ENCODE measurements at places on chromosomes 16 and 17.

GRCh38 chr16:78743556-78743955 is 644.1 kb downstream of the WWOX start:
- DNase-seq, result no peak

DNA sequence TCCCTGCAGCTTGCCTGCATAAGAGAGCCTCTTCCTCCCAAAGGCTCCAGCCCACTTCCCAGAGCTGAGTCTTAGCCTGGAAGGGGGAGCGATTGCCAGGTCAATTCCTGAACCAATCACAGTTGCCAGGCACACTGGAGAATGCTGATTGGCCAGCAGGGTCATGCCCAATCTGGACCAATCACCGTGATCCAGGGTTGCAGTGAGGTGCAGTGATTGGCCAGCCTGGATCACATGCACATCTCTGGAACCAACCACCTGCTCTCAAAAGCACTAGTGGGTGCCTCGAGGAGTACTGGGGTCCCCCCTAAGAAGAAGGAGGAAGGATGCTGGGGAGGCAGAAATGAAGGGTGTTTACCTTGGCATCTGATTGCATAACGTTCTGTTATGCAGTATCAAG is 18.4 kb downstream of the NAGPA start:
- DNase-seq, result no peak

DNA sequence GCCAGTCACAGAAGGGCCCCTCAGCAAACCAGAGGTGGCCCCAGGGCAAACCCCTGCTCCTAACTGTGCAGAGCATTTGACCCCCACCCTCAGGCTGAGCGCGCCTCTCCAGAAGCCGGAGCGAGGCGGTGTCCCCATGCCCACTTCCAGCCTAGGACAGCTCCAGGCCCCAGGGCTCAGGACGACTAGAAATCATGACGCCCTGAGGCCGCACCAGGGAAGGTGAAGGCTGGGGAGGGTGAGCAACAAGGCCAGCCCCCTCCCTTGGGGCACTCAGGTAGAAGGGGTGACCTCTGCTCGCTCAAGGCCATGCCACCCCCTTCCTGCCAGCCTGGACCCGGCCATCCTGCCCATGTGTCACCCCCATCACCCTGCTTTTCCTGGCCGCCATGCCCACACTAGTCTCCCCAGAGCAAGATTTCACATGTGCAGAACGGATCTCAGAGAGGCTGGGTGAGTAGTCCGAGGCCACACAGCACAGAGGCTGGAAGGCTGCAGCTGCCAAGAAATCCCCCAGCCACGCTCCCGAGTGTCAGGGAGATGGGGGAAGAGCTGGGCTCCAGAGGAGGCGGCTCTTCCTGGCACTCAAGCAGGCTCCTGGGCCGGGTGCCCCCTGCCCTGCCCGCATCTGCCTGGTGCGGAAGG is 2.1 kb upstream of the PVALEF start:
- DNase-seq, result no peak

DNA sequence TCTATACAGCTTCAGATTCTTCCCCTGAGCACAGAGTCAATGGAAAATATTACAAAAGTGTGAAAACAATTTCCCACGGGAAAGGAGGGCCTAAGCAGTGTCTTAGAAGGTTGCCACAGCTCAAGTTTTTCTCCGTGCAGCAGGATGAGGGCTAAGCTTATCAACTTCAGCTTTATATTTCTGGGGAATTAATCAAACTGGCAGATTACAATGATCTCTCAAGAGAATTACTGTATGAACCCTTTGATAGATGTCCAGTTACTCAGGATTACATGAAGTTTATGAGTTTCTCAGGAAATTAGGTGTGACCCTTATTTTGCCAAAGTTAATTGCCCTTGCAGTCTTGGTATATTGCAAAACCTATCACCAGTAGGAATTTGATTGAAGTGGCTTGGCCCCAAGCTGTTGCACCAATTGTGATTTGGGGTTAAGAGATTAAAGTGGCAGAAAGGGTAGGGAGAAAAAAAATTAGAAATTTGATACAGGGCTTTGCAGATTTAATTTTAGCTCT is 298.4 kb downstream of the MAP2K6 start:
- no peak for DNase-seq

DNA sequence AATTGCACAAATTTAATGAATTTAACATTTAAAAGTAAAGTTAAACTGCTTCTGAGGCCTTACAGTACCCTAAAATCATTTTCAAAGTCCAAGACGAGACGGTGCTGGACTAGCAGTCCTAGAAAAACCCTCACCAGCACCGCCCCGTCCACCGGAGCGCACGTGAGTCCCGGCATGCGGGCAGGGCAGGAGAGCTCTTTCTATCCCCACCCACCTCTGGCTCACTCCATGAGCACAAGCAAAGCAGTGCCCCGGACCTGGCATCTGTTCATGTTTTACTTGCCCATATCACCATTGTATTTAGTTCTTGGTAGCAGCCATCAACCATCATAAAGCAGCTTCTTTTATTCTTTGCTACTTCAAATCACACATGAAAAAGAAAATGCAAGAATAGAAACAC is 41.7 kb downstream of the ANKRD11 start:
- no peak for DNase-seq

DNA sequence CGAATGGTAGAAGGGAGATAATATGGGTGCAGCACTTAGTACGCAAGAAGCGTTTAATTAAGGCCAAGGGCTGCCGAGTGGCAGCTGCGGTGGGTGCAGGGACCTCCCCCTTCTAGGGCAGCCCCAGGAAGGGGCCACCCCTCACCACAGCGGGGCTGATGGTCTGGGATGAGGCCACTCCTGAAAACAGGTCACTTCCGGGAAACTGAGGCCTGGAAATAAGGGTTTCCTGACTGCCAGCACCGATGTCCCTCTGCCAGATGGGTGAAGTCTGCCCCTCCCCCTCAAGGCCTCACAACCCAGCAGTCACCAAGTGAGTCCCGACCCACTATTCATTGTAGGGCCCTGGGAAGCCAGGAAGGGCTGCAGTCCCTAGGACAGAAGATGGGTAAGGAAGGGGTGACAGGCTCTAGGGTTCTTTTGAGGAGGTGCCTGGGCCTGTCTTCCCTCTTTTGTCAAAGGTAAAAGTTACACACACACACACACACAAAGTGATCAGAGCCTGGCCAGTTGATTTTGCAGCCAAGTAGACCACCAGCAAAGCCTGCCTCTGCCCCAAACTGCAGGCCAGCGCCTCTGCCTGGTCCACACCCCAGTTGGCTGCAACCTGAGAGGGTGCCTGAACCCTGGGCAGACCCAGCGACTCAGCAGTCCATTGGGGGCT is 12.5 kb downstream of the SREBF1 start:
- no peak for DNase-seq

- no peak for DNase-seq
Measured at GRCh38 chr17:82200743-82201497, 11.7 kb downstream of the CCDC57 start.

- no peak for DNase-seq
Measured at GRCh38 chr16:84950906-84951305, 60.4 kb downstream of the ZDHHC7 start.

GRCh38 chr17:78224231-78225087 is 7.0 kb upstream of the TMEM235 start:
- DNase-seq, result no peak

- DNase-seq, result no peak
Measured at GRCh38 chr17:50661795-50662391, 27.2 kb downstream of the ABCC3 start.

DNA sequence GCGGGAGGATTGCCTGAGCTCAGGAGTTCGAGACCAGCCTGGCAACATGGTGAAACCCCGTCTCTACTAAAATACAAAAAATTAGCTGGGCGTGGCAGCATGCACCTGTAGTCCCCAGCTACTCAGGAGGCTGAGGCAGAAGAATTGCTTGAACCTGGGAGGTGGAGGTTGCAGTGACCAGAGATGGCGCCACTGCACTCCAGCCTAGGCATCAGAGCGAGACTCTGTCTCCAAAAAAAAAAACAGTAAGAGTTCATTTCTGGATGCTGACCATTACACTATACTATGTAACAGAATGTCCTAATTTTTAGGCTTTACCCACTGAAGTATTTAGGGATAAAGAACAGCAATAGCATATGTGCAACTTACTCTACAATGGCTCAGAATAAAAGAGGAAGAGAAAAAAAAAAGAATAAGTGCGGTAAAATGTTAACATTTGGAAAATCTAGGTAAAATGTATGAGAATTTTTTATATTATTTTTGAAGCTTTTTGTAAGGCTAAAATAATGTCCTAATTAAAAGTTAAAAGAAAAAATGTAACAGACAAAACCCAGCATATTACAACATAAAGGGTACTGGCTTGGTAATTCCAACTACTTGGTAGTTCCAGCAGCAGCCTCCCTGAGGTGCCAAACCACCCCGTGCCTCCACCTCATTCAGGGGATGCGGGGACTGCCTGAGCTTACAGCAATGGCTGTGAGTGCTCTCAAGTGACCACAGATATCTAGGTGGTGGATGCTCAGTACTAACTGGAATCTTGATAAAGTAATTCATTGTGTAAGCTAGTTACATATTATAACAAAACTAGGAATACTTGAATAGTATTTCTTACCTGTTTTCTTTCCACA is 10.9 kb downstream of the COPS3 start:
- DNase-seq, result no peak

DNA sequence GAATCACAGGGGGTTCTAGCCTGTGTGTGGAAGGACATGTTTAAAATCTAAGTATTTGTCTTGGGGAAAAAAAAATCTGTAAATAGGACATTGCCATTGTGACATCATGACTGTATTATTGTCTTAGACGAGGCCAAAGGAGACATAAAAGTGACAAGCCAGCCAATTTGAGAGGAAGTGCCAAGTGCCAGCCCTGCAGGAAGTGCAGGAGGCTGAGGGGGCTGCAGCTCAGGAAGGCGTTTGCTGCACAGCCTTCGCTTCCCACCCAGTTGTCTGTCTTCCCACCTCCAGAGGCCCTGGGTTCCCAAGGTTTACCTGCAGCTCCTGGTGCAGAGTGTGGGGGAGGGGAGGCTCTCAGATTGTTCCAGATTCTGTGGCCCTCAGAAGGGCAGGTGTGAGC is 1.3 kb downstream of the ADCY7 start:
- no peak for DNase-seq

DNA sequence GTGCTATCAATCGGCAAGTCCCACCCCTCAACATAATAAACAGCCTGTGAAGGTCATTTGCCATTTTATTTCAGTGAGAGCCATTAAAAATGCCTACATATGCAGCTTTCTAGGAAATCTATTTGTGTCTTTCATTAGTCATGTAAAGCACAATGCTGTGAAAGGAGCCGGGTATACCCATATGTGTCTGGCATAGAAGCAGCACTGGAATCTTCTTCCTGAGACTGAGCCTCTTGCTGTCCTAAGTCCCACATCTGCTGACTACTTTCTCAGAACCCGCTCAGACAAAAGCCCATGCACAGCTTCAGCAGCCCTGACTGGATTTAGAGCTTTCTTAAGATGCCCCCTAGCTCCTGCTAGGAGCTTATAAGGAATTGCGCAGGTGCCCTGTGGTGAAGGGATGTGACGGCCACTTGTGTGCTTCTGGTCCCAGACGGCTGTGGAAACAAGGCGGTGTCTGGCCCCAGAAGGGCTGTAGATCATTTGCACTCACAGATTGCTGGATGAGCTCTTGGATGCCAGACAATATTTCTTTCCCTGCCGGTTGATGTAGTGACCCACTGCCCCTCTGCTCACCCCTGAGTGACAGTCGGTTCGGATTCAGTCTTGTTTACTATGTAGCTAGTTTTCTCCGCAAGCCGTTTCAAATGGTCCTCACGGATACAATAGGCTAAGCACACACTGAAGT is 172.2 kb downstream of the ANKFN1 start:
- DNase-seq, result no peak

DNA sequence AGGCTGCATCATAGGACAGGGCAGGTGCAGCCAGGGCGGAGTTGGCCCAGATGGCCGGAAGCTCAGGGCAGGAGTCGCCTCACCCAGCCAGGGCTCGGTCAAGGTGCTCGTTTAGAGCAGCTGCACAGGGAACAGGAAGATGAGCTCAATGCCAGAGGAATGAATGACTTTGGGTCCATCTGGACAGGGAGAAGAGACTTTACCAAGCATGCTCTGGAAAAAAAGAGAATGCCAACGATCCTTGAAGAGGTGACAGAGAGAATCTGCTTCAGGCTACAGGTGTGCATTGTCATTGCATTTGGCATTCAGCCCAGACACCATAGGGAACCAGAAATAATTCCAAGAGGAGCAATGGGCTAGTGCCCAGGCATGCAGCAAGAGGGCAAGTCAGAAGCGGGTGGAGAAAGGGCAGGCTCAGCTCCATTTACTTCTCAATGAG is 6.7 kb upstream of the MPP3 start:
- DNase-seq, result no peak

DNA sequence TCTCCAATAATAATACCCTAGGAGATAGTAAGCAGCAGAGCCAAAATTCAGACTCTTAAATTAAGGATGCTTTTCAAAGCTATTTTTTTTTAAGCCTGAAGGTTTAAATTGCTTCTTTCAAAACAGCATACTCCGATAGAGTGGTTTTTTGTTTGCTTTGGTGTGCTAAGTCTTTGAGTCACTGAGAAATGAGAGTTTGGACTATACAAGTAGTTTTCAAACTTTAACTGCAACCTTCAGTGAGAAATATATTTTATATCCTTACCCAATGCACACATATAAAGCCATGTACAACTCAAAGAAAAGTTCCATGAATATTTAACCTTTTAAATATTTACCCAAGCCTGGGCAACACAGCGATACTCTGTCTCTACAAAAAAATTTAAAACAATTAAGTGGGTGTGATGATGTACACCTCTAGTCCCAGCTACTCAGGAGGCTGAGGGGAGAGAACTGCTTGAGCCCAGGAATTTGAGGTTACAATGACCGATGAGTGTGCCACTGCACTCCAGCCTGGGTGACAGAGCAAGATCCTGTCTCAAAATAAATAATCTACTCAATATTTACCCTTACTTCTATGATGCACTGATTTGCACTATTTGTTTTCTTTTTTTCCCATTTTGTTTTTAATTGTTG is 19.2 kb downstream of the DCUN1D3 start:
- no peak for DNase-seq

- no peak for DNase-seq
Measured at GRCh38 chr17:14545156-14545906, 244.4 kb downstream of the HS3ST3B1 start.

GRCh38 chr17:34171245-34171818 is 83.8 kb upstream of the CCL2 start:
- no peak for DNase-seq

DNA sequence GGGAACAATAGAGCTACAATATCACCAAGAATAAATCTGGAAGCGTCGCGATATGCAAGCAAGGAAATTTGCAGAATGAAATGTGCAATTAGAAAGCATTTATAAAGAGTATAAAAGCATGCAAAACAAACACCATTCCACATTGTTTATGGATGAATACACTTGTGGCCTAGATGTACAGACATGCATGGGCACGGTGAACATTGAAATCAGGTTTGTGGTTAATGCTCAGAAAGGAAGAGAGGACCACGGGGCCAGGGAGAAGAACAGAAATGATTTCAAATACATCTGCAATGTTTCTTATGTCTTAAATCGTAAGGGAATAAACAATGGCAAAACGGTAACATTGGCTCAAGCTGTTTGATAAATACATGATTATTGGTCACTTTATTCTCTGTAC is 235.9 kb downstream of the FOXL1 start:
- no peak for DNase-seq

DNA sequence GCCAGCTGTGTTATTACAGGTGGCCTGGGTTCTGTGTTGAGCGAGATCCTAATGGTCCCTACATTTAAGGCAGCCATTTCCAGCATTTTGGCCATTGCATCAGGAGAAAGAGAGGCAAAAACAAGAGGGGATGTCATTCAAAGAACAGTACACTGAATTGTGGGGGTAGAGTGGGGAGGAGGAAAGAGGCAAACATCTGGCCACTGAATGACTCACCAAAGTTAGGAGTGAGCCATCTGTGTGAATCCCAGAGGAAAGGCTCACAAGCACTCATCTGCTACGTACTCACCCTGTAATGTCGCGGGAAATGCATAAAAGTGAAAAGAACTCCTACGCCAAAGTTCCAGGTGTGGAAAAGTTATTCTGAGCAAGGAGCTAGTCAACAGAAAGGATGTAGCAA is 16.7 kb downstream of the KRABD2 start:
- no peak for DNase-seq

All from stimulated activated CD8-positive, alpha-beta memory T cell treated with anti-CD3 and anti-CD28 coated beads, Interleukin-15, amount 100 ng/mL, for 24 hours (primary cell).